ENCODE measurements at places on chromosomes 16 and 17.

DNA sequence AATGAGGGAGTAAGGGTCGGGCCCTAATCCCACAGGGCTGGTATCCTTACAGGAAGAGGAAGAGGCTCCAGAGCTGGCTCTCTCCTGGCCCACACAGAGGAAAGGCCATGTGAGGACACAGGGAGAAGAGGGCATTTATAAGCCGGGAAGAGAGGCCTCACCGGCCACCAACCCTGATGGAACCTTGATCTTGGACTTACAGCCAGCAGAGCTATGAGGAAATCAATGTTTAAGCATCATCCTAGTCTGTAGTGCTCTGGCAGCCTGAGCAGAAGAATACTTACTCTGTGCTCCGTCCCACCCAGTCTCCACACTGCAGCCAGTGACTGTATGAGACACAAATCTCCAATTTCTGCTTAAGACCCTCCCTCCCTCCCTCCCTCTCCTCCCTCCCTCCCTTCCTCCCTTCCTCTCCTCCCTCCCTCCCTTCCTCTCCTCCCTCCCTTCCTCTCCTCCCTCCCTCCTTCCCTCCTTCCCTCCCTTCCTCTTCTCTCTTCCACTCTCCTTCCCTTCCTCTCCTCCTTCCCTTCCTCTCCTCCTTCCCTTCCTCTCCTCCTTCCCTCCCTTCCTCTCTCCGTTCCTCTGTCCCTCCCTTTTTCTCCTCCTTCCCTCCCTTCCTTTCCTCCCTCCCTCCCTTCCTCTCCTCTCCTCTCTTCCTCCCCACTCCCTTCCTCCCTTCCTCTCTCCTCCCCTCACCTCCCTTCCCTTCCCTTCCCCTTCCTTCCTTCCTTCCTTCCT is 8.9 kb upstream of the TMEM220 start:
- no peak for DNase-seq

GRCh38 chr17:36921095-36921851 is 16.0 kb upstream of the LHX1 start:
- DNase-seq = no peak

GRCh38 chr16:79994418-79994817 is 393.9 kb upstream of the MAF start:
- no peak for DNase-seq

GRCh38 chr17:42000413-42001133 is 16.7 kb downstream of the DNAJC7 start:
- DNase-seq = no peak

DNA sequence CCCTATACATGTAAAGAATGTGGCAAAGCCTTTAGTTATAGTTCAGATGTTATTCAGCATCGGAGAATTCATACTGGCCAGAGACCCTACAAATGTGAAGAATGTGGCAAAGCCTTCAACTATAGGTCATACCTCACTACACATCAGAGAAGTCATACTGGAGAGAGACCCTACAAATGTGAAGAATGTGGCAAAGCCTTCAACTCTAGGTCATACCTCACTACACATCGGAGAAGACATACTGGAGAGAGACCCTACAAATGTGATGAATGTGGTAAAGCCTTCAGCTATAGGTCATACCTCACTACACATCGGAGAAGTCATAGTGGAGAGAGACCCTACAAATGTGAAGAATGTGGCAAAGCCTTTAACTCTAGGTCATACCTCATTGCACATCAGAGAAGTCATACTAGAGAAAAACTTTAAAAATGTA is 42.5 kb downstream of the ZNF267 start:
- no peak for DNase-seq

GRCh38 chr16:48500981-48501380 is 109.0 kb downstream of the N4BP1 start:
- DNase-seq = no peak

All from stimulated activated CD8-positive, alpha-beta memory T cell treated with anti-CD3 and anti-CD28 coated beads, Interleukin-7, amount 100 ng/mL, for 1 hour (primary cell).